Cerebellum (tissue), 4 donors: ENCODE measurements at places on chromosomes 6 and 20. TPM values are rescaled to one million over a fixed set of nuclear protein-coding genes. Genes with fewer than 3 reads are reported as not detected.

GRCh38 chr6:16092990-16093389 lies 35.9 kb upstream of the MYLIP start:
- DNase-seq, result no peak

DNA sequence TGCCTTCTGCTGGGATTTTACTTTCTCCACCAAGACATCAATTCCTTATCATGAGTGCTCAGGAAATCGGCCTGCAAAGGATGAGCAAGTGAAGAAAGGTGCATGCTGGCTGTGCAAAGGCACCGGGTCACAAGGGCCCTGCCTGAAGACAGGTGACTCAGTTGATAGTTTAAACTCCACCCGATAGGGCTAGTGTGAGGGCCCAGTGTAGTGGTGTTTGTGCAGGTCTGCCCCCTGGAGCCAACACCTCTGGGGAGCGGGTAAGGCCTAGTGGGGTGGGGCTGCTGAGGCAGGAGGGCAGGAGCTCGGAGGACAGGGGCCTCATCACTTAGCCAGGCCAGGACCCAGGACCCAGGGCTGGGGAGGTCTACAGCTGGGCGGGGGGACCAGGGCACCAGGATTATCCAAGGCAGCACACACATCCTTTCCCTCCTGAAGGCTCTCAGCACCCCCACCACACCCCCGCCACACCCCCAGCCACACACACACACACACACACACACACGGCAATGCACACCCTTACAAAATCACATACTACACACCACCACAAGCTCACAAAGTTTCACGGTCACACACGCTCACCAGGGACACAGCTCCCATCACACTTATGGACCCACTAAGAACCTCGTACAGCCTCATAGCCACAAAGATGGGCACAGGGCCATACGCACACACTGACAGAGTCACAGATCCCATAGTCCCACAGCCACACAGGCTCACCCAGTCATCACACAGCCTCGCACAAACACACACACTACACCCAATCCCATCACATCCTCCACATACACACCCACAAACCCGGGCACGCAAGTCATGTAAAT lies 75.4 kb downstream of the GRM4 start:
- DNase-seq, result no peak

DNA sequence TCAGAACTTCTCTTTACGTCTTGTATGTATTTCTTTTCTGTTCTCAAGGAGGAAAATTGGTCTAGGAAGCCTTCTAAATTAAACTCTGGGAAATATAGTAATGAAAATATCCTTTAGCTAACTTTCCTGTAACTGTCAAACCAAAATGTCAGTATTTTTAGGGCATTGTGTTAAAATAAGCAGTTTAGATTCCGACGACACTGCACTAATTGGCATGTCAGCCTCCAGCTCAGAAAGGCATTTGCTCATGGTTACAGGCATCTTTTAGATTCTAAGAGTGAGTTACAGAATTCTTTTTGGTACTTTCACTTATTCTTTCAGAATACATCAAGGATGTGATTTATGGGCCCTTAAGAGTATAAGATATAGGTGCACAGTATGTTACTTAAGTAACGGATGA lies 26.1 kb upstream of the VAPB start:
- no peak for DNase-seq

GRCh38 chr6:165630544-165630953 lies 32.5 kb downstream of the PDE10A start:
- no peak for DNase-seq

Gene AVP
- total RNA-seq, result not detected

DNA sequence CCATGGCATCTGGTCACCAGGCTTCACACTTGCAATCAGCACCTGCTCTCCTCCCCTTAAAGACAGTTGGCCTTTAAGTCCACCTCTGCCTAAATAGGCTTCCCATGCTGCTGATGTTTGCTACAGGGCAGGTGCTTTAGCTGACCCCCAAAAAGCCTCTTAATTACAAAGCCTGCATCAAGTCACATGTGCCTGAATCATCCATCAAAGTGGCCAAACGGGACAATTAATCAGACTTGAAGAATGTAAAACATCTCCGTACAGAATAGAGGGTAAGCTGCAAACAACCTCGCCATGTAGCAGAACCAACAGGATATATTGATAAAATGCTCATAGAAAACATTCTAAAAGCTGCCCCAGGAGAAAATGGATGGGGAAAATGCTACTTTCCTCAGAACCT lies 7.4 kb downstream of the LY86 start:
- no peak for DNase-seq
